Stimulated activated CD8-positive, alpha-beta memory T cell treated with anti-CD3 and anti-CD28 coated beads, Interleukin-7, amount 100 ng/mL, for 1 hour (primary cell): ENCODE measurements at places on chromosomes 3 and 15.

DNA sequence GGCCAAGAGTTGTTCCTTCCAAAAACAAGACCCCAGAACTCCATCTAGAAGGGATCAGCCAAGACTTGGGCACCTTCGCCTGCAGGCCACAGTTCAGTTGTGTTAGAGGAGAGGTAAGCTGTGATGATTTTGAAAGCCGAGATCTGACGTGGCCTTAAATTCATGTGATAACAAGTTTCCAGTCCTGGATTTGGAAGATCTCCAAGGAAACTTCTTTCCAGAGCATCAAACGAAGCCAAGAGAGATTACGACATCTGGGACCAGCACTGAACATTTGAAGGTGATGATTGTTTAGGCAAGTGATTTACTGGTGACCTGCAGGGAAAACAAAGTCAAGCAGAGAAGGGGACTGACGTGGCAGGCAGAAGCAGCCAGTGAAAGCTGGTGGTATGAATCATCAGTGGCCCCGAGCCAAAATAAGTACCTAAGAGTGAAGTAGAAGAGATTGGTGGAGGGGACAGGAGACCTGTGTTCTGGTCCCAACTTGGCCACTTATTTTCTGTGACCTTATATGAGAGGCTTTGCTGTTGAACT is 339.0 kb upstream of the PROK2 start:
- DNase-seq, result no peak

DNA sequence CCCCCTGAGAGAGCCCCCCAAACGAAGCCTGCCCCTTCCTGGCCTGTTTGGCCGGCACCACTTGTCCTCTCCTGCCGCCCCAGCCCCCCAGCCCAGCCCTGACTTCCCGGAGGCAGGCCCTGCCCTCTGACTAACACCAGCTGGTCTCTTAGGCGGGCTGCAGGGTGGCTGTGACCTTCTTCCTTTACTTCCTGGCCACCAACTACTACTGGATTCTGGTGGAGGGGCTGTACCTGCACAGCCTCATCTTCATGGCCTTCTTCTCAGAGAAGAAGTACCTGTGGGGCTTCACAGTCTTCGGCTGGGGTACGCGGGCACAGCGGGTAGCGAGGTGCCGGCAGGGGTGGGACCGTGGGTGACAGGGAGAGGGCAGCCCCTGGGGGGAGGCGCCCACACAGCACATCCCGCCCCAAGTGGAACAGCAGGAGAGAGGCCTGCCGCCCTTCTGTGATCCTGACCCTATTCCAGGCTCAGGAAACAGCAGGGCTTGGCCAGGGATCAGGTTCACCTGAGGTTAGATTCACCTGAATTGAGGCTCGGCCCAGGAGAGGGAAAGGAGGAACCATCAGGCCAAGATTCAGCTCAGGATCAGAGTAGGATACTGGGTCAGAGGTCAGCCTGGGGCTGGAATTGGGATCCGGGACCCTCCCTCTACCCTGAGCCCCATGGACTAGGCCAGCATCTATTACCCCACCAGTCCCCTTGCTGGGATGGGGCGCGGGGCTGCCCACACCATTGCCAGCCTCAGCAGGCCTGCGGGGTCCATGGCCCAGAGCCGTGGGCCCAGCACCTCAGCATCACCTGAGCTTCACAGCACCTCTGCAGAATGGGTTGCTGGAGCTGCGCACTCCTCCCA is 21.9 kb downstream of the PTH1R start:
- no peak for DNase-seq

- DNase-seq, result no peak
Observed at GRCh38 chr15:57698243-57698642, 8.3 kb upstream of the POLR2M start.

- no peak for DNase-seq
Observed at GRCh38 chr15:31256378-31257265, 70.0 kb upstream of the KLF13 start.

DNA sequence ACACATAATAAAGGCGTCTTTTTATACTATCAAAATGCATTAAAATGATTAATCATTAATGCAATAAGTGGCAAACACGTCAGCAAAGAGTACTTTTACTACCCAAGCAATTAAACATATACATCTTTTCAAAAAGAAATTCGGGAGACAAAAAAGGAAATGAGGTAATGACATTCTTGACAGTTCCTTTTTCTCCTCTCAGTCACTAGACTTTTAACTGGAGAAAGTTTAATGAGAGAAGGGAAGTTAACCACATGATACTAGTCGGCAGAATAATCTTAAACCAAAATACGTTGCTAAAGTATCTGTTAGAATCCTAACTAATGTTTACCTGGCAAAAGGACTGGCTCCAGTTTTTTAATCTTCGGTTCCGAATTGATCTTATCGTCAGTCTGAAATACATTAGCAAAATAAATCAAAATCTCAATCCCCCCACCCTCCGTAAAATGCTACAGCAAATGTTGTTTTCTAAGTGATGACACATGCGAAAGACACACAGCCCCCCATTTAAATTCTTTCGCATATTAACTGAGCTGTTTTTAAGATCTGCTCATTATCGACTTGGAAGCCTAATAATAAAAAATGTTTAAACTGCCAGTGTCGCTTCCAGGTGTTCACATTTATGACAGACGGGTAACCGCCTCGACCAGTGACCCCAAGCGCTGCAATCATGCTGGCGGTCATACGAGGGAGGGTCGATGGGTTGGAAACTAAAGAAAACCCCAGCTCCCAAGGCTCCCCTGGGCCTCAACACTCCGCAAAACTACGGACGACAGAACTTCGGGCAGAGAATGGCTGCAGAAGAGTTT is 778 bp downstream of the MTMR10 start:
- DNase-seq, result no peak

- DNase-seq, result no peak
Observed at GRCh38 chr3:40719660-40720287, 195.0 kb downstream of the ZNF621 start.

- no peak for DNase-seq
Observed at GRCh38 chr3:134622806-134623365, 27.9 kb downstream of the KY start.

DNA sequence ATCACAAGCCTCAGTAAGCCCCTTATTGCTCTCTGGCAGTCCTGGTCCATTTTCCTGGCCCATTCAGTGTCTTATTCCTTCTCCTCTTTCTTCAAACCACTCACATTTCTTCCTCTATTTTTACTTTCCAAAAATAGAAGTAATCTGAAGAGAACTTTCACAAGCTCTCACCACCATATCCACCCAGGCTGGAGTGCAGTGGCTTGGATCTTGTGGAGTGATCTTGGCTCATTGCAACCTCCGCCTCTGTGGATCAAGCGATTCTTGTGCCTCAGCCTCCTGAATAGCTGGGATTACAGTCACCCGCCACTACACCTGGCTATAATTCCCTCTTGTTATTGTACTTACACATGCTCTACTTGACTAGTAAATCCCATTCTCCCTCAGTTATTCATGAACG is 16.8 kb downstream of the ARMC8 start:
- DNase-seq, result no peak

GRCh38 chr15:40281801-40282146 is 1.1 kb downstream of the ANKRD63 start:
- DNase-seq, result no peak

DNA sequence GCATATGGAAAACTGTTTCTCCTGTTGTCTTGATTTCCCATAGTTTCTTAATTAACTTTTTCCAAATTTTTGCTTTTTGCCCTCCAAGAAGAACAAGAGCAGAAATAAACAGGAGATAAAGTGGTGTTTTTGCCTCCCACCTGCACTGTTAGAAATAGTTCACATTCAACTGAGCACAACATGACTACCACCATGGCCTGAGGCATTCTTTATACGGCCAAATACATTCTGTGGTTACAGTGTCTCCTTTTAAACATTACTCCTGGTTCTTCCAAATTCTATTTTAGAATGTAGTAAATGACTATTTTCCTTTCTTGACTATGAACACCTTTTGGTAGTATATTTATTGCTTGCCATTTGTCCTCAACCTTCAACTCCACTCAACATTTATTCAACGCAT is 98.5 kb downstream of the LARS2 start:
- DNase-seq, result no peak

DNA sequence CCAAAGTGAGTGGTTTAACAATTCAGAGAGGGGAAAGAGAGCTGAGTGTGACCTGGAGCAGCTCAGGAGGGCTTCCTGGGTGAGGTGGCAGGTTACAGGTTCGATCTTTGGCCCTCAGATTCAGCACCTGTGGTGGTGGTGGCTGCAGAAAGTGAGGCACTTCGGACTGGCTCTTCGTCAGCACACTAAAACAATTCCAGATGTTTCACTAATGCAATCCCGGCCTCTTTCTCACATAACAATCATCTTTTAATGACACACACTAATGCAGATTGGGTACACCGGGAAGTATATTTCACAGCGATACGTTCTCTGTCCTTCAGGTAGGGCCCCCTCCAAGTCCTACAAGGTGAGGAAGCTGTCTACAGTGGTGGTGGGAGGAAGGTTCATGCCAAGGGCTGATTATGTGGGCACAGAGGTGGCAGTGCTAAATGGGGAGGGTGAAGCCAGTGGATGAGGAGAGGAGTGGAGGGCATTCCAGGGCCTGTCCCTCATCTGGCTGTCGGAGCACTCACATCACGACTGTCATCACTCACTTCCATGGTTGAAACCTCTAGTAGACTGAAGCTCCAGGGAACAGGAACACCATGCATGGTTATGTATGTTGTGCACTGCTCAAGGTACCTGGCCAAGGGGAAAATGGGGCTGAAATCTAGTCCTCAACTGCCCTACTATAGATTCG is 171.1 kb downstream of the RAB11A start:
- no peak for DNase-seq

DNA sequence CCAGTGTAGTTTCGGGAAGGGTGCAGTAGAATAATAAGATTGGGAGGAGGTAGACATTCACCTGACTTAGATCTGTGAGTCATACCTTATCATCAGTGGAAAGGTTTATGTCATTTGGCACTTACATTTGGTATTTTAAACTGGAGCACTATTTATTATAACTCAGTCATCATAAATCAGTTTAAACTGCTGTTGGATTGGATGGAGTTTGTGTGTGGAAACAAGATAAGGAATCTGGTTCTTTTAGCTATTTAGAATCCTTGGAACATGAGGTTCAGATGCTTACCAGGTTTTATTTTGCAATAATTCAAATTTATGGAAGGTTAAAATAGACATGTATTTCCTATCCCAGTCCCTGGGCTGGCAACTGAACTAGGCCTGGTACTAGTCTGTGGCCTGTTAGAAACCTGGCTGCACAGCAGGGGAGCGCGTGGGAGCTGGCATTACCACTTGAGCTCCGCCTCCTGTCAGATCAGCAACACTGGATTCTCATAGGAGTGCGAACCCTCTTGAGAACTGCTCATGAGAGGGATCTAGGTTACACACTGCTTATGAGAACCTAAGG is 34.5 kb downstream of the ZFAND6 start:
- DNase-seq, result no peak

DNA sequence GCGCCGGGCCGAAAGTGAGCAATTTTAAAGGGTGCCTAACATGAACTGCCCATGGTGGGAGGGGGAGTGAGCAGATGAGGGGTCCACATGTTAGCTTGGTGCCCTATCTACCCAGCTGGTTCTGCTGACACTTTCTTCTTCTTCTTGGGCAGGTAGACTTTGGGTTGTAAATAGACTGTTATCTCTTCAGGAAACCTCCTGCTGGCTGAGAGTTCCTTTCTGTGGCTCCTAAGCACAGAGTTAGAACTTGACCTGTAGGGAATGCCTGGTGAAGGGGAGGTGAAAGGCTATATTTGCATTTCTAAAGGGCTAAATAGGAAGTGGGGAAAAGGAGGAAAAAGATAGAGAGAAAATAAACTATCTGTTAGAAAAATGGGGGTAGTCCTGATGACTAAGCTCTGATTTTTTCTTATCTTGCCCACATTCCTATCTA is 521.4 kb upstream of the TGFBR2 start:
- no peak for DNase-seq

DNA sequence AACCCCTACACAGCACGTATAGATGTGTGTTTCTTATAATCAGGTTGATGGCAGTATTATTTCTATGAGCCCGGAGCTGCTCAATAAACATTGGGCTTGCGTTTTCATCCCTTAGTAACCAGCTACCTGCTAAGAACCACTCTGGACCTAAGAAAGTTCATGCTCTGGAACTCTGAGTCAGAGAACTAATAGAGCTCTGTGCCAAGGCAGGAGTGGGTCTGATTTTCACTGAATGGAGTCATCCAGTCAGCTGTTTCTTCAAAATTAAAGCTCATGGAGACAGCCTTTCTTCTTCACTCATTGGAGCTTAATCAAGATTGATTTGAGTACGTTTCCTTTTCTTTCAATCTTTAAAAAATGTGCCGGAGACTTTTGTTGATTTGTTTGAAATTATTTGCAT is 145.7 kb downstream of the BBX start:
- DNase-seq, result no peak

DNA sequence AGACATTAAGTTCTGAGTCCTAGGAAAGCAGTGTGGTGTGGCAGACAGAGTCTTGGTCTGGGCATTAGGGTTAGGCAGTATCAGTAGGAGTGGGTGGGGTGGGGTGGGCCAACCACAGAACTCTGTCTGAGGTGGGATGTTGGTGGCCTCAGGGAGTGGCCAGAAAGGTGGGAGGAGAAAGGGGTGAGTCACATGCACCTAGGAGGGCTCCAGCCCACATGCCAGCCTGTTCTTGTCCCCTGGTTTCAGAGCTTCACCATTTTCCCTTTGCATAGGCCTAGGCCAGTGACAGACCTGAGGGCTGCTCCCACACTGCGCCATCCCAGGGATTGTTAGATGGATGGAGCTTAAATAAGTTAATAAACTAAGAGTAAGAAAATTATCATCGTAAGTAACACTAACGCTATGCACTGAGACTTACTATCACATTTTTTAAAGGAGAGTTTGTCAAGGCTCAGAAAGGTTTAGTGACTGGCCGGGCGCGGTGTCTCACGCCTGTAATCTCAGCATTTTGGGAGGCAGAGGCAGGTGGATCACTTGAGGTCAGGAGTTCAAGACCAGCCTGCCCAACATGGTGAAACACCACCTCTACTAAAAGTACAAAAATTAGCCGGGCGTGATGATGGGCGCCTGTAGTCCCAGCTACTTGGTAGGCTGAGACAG is 33.8 kb downstream of the DNASE1L3 start:
- no peak for DNase-seq

- no peak for DNase-seq
Observed at GRCh38 chr15:85711580-85712192, 83.0 kb downstream of the KLHL25 start.

DNA sequence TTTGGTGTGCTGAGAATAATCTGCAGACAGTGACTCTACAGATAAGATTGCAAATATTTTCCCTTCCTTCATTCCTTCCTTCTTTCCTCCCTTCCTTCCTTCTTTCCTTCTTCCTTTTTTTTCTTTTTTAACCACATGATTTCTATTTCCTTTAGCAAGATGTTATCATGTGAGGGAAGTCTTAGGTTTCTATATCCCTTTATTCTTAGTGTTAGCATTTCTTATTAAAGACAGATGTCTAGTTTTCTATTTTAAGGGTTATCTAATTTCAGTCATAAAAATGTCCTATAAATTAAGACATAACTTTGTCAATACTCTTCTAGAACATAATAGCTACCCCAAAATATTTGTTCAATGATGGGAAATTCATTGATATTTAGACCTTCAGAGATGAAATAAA is 470.9 kb downstream of the LPP start:
- no peak for DNase-seq
